T-helper 1 cell (primary cell): ENCODE measurements at places on chromosomes 7 and 10.

DNA sequence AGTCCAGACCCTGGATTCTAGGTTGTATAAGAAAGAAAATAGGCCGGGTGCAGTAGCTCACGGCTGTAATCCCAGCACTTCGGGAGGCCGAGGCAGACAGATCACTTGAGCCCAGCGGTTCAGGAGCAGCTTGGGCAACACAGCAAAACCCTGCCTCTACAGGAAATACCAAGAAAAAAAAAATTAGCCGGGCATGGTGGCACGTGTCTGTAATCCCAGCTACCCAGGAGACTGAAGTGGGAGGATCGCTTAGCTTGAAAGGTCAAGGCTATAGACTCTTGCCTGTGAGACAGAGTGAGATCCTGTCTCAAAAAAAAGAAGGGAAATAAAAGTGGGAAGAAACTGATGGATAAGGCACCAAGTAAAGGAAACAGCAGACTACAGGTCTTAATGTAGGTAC, 287.9 kb upstream of the KLF14 start:
- no peak for DNase-seq

DNA sequence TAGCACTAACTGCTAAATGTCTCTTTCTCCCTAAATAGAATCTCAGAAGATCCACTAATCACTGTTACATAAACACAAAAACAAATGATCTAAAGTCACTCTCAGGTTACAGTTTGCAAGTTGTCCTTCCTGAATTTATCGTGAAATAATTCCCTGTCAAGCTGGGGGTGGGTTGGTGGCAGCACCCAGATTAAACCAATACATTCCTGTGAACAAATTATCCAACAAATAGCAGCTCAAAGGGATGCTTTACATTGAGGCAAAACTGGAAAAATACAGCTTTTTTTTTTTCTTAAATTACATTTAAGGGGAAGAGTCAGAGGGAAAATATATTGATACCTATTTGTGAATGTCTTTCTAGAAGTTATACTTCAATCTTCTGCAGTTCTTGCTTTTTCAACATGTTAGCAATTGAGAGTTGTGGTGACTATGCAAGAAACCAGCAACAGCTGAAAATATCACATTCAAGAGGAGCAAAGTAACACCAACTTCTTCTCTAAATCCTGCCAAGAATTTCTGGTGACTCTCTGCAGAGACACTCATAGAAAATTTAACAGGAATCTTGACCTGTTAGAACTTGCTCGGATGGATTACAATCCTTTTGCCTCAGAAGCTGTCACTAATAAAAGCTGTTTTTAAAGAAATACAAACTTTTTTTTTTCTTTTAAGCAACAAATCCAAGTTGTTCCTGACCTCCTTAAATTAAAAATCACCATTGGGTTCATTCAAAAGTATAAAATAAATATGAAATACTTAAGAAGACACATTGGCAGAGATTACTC, 18.9 kb downstream of the LMOD2 start:
- DNase-seq: no peak

DNA sequence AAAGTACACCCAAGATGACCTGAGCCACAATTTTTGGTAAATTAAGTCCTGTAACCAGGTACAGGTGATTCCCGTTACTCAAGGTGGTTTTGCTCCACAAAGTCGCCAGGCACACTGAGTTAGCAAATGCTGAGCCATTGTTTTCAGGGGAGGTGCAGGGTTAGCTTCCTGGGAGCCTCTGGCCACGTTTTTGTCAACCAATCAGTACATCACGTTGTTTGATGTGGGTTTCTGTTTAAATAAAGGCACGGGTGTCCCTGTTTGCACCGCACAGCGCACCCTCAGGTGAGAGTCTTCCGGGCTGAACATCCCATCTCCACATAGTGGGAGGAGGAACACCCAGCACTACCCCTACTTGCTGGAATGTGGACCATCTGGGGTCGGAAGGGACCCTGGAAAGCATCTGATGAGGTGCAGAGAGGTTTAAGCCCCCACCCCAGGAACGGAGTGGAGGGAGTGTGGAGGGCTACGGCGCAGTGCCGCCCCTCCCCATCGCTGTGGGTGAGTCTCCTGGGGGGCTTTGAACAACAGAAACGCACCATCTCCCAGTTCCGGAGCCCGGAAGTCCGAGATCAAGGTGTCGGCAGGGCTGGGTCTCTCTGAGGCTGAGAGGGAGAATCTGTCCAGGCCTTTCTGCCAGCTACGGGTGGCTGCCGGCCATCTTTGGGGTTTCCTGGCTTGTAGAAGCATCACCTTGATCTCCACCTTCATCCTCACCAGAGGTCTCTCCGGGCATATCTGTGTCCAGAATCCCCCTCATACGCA, 42.5 kb downstream of the PRKAG2 start:
- no peak for DNase-seq

DNA sequence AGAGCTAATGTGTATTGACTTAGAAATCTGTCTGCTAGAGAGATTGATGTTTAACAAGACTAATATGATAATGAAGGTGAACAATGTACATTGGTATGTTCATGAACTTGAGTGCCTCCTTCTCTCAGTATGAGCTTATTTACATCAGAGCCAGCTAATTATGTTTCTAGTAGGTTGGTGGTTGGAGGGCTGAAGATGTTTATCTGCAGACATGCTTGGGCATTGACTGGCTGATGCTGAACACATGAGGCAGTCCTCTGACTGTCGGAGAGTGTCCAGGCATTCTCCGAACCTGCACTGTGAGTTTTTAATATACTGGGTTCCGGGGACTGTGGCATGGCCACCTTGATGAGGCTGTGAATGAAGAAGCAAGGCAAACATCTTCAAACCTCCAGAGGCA, 47.5 kb downstream of the BMPER start:
- no peak for DNase-seq

GRCh38 chr10:127123626-127124025, 72.8 kb downstream of the INSYN2A start:
- DNase-seq: no peak

GRCh38 chr10:109892931-109893330, 30.4 kb downstream of the XPNPEP1 start:
- DNase-seq: no peak

DNA sequence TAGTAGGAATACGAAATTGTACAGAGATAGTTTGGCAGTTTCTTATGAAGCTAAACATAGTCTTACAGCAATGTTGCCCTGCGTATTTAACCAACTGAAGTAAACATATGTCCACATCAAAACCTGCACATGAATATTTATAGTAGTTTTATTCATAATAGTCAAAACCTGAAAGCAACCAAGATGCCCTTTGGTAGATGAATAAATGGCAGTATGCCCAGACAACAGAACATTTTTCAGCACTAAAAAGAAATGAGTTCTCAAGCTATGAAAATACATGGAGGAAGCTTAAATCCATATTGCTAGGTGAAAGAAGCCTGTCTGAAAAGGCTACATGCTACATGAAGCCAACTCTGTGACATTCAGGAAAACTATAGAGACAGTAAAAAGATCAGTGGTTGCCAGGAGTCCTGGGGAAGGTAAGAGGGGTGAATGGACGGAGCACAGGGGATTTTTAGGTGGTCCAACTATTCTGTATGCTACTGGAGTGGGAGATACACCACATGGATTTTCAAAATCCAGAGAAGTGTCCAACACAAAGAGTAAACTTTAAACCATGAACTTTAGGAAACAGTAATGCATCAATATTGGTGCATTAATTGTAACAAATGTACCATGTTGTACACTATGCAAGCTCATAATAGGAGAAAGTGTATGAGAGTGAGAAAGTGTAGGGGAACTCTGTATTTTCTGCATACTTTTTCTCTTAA, 17.6 kb downstream of the GPRIN2 start:
- DNase-seq: no peak

DNA sequence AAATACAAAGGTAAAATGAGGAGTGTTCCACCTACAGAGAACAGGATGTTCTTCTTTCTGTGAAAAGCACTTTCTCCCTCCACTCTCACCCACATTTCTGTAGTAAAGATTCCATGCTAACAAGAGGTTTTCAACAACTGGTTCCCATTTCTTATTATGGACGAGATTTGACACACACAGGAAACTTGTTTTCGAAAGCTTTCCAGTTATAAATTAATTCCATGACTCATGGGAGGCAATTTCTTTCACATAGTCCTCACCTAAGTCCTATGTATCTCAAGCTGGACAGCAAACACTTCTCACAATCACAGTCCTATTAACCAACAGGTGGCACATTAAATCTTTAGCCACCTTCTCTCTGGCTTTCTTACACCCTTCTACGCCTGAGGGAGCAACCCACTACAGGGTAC, 24.5 kb downstream of the RAPGEF5 start:
- no peak for DNase-seq

- DNase-seq: no peak
These were observed 110.9 kb upstream of the MACROH2A2 start for GRCh38 chr10:69941730-69942129.

GRCh38 chr10:7107285-7107684, 303.5 kb downstream of the SFMBT2 start:
- DNase-seq: no peak

- DNase-seq: no peak
These were observed 97.4 kb downstream of the CTTNBP2 start for GRCh38 chr7:117775801-117776200.

GRCh38 chr7:18778594-18778993, 283.0 kb downstream of the HDAC9 start:
- DNase-seq: no peak
